ENCODE measurements at places on chromosomes 7 and 10.
A peak's percentile ranks its signal among the peaks of the same experiment; 100 is the strongest.

DNA sequence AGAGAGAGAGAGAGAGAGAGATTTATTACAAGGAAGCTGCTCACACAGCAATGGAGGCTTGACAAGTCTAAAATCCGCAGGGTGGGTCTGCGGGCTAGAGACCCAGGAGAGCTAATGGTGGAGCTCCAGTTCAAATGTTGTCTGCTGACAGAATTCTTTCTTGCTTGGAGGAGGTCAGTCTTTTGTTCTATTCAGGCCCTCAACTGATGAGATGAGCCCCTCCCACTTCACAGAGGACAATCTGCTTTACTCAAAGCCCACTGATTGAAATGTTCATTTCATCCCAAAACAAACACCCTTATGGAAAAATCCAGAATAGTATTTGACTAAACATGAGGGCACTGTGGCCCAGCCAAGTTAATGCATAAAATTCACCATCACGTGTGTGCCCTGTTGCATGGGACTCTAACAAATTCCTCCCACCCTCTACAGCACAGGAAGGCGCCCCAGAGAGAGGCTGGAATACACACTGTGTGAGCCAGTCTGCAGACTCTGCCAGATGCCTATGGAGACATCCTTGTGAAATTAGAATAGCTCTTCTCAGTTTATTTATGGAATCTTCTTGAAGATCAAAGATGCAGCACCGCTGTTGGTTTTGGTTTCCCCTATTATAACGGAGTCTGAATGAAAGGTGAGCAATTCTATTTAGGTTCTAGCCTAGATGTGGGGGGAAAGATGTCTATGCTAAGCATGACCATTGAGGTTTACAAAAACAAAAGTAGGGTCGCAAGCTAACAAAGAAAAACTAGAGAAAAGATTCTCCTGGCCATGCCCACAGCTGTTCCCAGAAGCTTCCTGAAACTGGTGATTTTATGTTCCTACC is 123.0 kb upstream of the SFMBT2 start:
- no peak for DNase-seq

- DNase-seq = peak; percentile 32
Observed at GRCh38 chr10:62186999-62187675, 81.5 kb downstream of the RTKN2 start.

- no peak for DNase-seq
Observed at GRCh38 chr10:110113670-110114337, 93.6 kb upstream of the MXI1 start.

DNA sequence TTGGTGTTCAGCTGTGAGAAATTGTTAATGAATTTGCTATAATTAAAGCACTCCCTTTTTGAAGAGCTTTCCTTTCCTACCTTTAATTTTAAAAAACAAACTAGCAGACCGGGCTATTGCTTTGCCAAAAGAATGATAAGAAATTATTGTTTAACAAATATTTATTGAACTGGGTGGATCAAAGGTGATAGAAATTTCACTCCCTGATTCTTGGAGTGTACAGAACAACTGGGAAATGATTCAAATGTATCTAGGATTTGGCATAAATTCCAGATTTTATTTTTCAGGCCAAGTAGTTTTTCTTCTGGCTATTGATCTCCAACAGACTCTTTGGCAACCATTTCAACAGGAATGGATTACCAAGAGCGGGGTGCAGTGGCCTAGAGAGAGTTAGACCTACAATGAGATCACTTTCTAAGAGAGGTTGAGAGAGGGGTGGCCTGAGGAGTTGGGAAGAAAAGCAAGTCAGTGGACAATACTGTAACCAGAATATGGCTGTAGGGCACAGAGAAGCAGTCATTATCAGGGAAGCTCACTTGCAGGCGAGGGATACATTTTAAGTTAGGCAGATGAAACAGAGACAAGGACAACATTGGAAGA is 71.9 kb downstream of the PLXDC2 start:
- DNase-seq = no peak

GRCh38 chr7:49774459-49775064 is 1.1 kb downstream of the VWC2 start:
- no peak for DNase-seq

GRCh38 chr7:140609646-140610045 is 31.0 kb downstream of the DENND2A start:
- DNase-seq = no peak

- DNase-seq = no peak
Observed at GRCh38 chr10:60212195-60212594, 177.5 kb downstream of the ANK3 start.
